Activated T-helper 1 cell treated with anti-CD3 and anti-CD28 coated beads, Interleukin-12 subunit alpha, Interleukin-12 subunit beta, Interleukin-2, Interleukin-4 antibody, amounts not matched to agents 30 ng/mL and 10 ng/mL and 1 ng/mL, durations not matched to agents 14 hours and 24 hours and 36 hours (primary cell): ENCODE measurements at places on chromosomes 16 and 17. TPM values are rescaled to one million over a fixed set of nuclear protein-coding genes. Genes with fewer than 3 reads are reported as not detected.

The GUCY2D gene
- total RNA-seq: not detected in 2 replicates

DNA sequence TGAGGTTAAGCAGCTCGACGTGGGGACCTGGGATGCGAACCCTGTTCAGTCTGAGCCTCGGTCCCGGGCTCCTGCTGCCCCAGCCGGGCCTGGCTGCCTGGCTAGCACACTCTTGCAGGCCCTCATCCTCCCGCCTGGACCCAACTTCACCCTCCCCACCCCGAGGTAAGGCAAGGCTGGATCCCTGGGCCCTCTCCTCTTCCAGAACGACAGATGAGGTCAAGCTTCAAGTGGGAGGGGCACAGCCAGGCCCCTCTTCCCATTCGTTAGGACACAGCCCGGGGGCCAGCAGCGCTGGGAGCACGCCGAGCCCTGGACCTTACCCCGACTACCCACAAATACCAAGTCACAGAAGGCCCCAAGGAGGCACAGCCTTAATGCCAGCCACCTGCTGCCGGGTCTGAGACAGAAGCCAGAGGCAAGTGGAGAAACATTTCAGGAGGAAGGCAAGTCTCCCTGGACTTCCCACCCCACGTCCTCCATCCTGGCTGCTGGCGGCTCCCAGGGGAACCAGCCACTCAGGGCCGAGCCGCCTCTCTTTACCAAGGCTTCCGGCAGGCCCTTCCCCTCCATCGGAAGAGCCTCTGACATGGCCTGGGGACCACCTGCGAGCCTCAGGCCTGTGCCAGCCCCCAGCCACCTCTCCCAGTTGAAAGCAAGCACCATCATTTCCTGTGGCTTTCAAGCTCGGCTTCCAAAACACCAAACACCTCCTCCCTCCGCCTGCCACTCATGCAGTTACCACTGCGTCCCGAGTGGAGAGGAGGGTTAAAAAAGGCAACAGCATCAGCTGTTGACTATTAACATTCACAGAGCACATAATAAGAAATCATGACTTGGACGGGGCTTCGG lies 59.9 kb downstream of the RPH3AL start:
- DNase-seq: no peak

DNA sequence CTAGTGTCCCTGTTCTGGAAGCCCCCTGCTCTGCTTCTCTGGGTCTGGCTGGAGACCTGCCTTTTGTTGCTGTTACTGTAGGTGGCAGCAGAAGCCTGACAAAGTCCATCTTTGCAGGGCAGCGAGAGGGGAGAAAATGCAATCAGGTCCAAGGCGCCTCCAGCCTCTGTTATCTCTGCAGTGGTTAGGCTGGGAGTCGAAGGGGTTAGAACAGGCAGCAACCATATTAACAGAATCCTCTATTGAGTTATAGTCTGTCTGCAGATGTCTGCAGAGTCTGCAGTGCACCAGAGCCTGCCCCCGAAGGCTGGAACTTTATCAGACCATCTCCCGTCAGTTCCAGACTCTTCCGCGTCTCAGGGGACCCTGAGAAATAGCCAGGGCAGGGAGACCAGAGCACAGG lies 404.9 kb upstream of the EEF2KMT start:
- no peak for DNase-seq

The SLC35G6 gene
- not detected in 2 replicates for total RNA-seq
